Left lung (tissue), 14 donors: ENCODE measurements at places on chromosomes 3 and 15.

- H3K27me3 ChIP-seq: no peaks in the 10 kb centered on the region
- peak within 1 kb of the TSS; percentile 96 for H3K27ac ChIP-seq
- H3K36me3 ChIP-seq: no peaks in the 10 kb centered on the region
- H3K4me1 ChIP-seq: peaks cover 46% of the 10 kb centered on the region
- peak within 1 kb of the TSS; percentile 94 for H3K4me3 ChIP-seq
These were observed at the start of gene TKT for GRCh38 chr3:53255775-53256703. TSS of gene TKT (minus strand) at chr3:53256022. CDS start at chr3:53255942, 80 bp downstream.

GRCh38 chr3:99753268-99753975, 64.2 kb upstream of the CMSS1 start:
- no peak overlapping the region for H3K4me3 ChIP-seq
- DNase-seq: no peak
- no peaks in the 10 kb centered on the region for H3K36me3 ChIP-seq
- no peak overlapping the region for H3K27ac ChIP-seq
- H3K4me1 ChIP-seq: no peaks in the 10 kb centered on the region
- no peaks in the 10 kb centered on the region for H3K27me3 ChIP-seq

- no peaks in the 10 kb centered on the region for H3K27me3 ChIP-seq
- no peak for DNase-seq
- H3K36me3 ChIP-seq: no peaks in the 10 kb centered on the region
- H3K27ac ChIP-seq: no peak overlapping the region
- H3K4me3 ChIP-seq: no peak overlapping the region
- no peaks in the 10 kb centered on the region for H3K4me1 ChIP-seq
These were observed 192.8 kb downstream of the ARPP21 start for GRCh38 chr3:35832140-35832571.

GRCh38 chr3:129597087-129597999, 9.1 kb downstream of the PLXND1 start:
- H3K36me3 ChIP-seq: no peaks in the 10 kb centered on the region
- H3K4me3 ChIP-seq: no peak overlapping the region
- no peaks in the 10 kb centered on the region for H3K27me3 ChIP-seq

- no peaks in the 10 kb centered on the region for H3K4me1 ChIP-seq
- H3K36me3 ChIP-seq: no peaks in the 10 kb centered on the region
- H3K27ac ChIP-seq: no peak overlapping the region
- no peaks in the 10 kb centered on the region for H3K27me3 ChIP-seq
- H3K4me3 ChIP-seq: no peak overlapping the region
- no peak for DNase-seq
These were observed 5.5 kb upstream of the TEX55 start for GRCh38 chr3:119140466-119140865.

DNA sequence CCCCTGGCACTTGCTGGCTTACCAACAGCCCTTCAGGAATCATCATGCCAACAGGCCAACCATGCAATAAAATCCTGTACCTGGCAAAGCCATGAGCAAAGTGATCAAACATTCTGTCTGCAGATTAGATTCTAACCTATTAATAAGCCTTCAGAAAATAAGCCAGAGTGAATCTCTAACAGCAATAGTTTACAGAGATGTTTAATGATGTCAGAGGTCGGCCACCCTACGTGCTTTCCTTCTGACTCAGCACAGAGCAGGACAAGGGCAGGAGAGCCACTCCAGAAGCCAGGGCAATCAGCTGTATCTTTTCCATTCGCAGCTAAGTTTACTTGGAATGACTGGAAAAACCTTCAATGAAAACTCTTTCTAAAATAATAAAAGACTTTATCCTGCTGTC, 13.1 kb downstream of the COL8A1 start:
- peaks cover 22% of the 10 kb centered on the region for H3K4me1 ChIP-seq
- H3K27ac ChIP-seq: peak overlapping the region; percentile 13
- H3K27me3 ChIP-seq: no peaks in the 10 kb centered on the region
- no peak for DNase-seq
- no peaks in the 10 kb centered on the region for H3K36me3 ChIP-seq

- DNase-seq: no peak
- H3K36me3 ChIP-seq: no peaks in the 10 kb centered on the region
- no peaks in the 10 kb centered on the region for H3K27me3 ChIP-seq
- no peak overlapping the region for H3K27ac ChIP-seq
- no peak overlapping the region for H3K4me3 ChIP-seq
These were observed 5.6 kb downstream of the FNDC3B start for GRCh38 chr3:172044833-172045585.
